ENCODE measurements at places on chromosomes 12 and 14. TPM values are rescaled to one million over a fixed set of nuclear protein-coding genes. Genes with fewer than 3 reads are reported as not detected.

DNA sequence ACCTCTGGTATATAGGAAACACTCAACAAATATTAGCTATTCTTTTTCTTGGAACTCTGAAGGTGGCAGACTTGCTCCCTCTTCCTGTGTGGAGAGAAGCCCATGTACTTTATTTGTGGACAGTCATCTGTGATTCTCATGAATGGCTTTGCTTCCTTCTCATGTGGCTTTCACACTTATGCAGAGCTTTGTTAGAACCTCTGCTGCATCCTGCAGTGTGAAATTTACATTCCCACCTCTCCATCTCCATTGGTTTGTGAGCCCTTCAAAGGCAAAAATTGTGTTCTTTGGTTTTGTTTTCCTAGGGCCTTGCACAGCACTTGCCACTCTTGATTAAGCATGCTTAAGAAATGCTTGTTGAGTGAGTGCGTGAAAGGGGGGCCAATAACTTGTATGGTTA lies 51.9 kb downstream of the BICD1 start:
- DNase-seq = no peak

- DNase-seq = no peak
Observed at GRCh38 chr14:64620910-64621309, 71.1 kb downstream of the PPP1R36 start.

DNA sequence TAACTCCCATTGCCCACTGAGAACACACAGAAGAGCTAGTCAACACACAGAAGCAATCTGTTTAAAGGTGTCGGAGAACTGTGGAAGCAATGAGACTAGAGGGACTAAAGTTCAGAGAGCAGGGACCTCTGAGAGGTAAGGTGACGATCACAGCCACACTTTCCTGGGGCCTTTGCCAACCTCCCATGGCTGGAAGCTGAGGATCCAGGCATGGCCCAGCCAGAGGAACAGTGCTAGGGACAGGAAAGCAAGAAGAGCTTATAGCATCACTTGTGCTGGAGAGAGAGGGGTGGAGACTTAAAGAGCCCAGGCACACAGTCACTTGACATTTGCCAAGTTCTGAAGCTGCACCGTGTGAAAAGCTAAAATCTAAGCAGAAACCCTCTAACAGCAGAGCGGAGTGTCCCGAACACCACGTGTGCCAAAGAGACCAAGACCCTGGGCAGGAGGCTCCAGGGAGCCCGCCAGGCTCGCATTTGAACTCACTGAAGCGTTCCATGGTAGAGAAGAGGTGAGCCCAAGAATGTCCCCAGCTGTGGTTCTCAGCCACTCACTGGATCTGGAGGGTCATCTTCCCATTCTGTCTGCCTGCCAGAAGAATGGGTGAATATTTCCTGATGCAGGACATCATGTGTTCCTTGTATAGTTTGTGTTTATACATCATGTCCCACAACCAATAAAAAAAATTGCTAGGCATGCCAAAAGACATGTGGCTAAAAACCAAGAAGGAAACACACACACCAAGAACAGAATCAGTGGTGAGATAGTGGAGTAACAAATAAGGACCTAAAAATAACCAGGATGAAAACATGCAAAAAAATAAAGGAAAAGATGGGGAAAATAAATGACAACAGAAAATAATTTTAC lies 174.0 kb upstream of the C14orf180 start:
- no peak for DNase-seq

DNA sequence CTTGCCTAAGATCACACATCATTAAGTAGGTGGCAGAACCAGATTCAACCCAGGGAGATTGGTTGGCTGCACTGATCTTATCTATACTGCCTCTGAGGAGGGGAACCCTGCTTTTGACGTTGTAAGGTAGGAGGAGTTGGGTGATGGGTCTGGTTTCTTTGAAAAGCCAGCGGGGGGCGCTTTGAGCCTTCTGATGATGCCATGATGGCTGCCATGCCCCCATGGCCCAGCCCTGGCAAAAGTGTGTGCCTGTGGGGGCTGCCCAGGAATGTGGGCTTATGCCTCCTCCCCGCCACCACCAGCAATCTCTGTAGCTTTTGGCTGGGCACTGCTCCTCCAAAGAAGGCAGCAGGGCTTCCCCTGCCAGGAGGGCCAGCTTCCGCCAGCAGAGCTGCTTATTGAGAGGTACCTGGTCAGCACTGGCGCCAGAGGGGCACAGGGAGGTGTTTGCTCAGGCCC lies 224.3 kb downstream of the SLC41A2 start:
- peak; percentile 64 for DNase-seq

The LRRK2 gene
- total RNA-seq = 0.81 TPM

DNA sequence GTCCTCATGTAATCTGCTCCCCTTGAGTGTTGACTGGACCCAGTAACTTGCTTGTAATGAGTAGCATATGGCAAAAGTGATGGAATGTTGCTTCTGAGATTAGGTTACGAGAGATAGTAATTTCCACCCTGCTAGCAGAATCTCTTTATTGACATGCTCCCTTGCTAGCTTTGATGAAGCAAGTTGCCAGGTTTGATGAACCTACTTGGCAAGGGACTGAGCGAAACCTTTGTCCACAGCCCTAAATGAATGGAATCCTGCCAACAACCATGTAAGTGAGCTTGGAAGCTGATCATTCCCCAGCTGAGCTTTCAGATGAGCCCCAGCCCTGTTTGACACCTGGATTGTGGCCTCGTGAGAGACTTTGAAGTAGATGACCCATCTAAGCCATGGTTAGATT lies 120.8 kb upstream of the PLXNC1 start:
- DNase-seq = no peak

The IPO8 gene
- 18.0 TPM for total RNA-seq

The KRT3 gene
- not detected for total RNA-seq

DNA sequence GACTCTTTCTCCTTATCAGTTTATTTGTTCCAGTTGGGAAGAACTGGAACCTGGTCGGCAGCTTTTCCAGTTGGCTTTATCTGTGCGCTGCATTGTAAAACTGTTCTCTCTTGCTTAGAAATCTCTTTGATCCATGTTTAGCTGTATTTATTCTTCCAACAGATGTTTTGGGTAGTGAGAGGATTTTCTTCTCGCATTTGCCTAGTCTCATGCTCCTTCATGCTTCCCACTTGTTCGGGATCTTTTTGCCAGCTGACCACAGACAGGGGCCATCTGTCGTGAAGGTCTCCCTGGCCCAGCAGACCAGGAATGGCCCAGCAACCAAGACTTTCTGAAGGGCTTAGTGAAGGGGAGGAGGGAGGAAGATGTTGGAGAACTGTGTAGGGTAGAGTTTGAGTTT lies 21.6 kb downstream of the NTF3 start:
- no peak for DNase-seq

- no peak for DNase-seq
Observed at GRCh38 chr12:119274636-119275065, 59.9 kb upstream of the CCDC60 start.

- no peak for DNase-seq
Observed at GRCh38 chr14:101461891-101462290, 99.4 kb upstream of the DIO3 start.

The ISCA2 gene
- total RNA-seq = 17.2 TPM

The KCNC2 gene
- not detected for total RNA-seq

DNA sequence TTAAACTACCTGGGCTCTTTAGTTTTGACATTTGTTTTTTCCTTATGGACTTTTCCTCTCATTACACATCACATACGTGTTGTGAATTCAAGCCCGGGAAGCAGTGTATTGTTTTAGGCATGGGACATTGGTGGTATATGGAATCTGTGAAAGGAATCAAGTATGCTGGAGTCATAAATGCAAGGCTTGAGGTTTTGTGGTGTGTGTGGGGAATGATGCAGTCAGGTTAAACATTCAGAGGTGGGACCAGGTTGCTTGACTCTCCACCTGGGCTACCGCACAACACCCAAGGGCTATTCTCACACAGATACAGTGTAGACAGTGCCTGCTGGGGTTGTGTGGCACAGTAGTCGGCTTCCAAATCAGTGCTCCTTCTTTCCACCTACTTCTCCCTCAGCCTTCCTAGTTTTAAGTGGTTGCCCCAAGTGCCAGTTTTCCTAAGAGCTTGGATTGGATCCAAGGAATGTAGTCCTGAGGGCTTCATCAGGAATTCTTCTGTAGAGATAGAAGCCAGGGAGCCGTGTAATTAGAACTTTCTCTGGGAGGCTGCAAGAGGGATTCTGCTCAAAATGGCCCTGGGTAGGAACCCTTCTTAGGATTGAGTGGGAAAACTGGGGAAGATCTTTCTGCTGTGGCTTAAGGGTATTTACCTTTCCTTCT lies 243.7 kb downstream of the C12orf75 start:
- DNase-seq = no peak

DNA sequence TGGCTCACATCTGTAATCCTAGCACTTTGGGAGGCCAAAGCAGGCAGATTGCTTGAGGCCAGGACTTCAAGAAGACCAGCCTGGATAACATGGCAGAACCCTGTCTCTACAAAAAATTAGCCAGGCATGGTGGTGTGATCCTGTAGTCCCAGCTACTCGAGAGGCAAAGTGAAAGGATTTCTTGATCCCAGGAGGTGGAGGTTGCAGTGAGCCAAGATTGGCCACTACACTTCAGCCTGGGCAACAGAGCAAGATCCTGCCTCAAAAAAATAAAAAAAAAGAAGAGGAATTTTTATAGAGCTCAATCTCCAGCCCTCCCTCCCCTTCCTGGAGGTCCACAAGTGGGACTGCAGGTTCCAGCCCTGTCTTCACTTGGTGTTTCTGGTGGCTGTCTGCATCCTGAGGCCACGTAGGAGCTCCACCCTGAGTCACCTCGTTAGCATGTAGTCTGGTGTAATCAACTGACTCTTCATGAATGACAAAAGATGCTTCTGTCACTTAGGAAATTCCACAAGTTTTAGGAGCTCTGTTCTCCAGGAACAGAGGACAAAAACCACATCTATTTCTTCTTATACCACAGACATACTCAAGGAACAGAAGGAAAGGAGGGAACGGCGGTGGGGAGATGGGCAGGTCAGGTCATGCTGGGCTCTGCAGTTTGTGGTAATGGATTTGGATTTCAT lies 16.2 kb downstream of the CCDC62 start:
- no peak for DNase-seq

The DPY19L2 gene
- total RNA-seq = 15.9 TPM

GRCh38 chr12:104420868-104421267 lies 35.9 kb upstream of the CHST11 start:
- DNase-seq = no peak

The SDR9C7 gene
- not detected for total RNA-seq

GRCh38 chr12:108400056-108400455 lies 60.9 kb upstream of the CMKLR1 start:
- DNase-seq = no peak

GRCh38 chr12:115387467-115387901 lies 703.5 kb upstream of the TBX3 start:
- DNase-seq = no peak

GRCh38 chr12:104588047-104588920 lies 131.5 kb downstream of the CHST11 start:
- DNase-seq = no peak

DNA sequence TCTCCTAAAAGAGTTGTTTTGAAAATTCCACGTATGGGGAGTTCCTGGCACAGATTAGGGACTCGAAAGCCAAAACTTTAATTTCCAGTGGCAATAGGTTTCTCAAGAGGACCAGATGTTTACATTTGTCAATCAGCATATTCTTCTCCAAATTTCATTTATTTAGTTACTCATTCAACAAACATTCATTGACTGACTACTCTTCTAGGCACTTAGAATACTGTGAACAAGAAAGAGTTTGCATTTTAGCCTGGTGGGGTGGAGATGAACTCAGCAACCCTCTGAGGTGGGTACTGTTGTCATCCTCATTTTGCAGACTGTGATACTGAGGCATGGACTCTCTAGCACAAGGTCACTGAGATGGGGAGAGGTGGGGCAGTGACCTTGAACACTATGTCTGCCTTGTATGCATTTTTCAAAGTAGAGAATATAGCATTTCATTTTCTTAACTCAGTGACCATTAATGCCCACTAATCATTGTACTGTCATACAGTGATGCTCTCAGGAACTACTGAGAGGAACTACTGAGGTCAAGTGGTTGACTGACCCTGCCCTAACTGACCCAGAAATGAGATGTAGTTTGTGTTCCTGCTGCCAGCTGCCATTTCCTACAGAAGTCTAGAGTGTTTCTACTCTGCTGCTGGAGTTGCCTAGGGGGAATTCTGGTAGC lies 2.2 kb downstream of the L3HYPDH start:
- DNase-seq = no peak

The MYF5 gene
- not detected for total RNA-seq

GRCh38 chr12:105480162-105480561 lies 149.7 kb downstream of the C12orf75 start:
- no peak for DNase-seq

The GLIPR1L2 gene
- 0.27 TPM for total RNA-seq

- no peak for DNase-seq
Observed at GRCh38 chr14:42994051-42994736, 1387.5 kb downstream of the LRFN5 start.

DNA sequence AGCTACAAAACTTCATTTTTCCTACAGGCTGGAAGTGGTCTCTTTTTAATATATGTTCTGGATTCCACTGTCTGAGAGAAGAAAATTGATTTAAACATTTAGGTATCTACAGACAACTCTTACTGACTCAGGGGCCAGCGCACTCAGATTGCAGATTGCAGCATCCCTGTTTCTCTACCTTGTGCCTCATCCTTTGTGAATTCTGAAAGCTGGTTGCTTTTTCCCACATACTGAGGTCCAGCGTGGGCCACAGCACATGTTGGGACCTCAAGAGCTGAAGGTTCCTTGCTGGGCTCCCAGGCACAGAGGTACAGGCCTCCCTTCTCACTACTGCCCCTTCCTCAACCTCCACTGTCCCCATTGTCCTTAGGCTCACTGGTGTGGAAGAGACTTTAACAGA lies 101.7 kb upstream of the CCDC175 start:
- no peak for DNase-seq

- no peak for DNase-seq
Observed at GRCh38 chr14:64746298-64747250, 42.4 kb downstream of the PLEKHG3 start.

The RTN1 gene
- 0.54 TPM for total RNA-seq

DNA sequence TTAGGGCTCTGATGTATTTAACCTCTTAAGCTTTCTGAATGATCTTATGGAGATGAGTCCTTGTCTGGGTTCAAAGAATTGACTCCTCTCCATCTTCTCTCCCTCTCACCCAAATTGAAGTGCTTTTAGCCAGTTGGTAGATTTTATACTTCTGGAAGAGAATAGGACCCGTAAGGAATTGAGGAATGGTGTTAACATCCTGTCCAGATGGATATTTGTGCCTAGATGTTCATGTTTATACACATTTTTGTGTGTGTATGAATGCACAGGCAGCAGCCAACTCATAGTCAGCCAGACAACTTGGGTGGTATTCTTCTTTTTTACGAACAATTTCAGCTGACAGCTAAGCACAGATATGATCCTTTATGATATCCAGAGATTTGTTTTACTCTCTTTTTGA lies 449.6 kb upstream of the RGS6 start:
- DNase-seq = no peak

DNA sequence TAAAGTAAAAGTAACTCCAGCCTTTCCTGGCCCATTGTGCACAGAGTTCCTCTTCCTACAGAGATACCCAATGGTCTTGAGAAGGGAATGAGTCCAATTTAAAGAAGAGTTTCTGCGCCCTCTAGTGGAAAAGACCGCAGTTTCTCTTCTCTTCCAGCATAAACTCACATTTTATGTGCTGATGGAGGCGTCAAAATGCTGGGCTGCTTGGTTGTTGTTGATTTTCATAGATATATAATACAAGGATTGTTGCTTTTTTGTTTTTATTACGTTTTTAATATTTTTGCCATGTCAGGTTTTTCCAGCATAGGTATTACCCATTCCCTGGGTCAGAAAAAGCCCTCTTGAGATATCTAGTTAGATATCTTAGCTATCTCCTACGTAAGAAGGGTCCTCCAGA lies 356.9 kb upstream of the STXBP6 start:
- peak; percentile 49 for DNase-seq

GRCh38 chr14:43116341-43116740 lies 1390.7 kb downstream of the FSCB start:
- DNase-seq = no peak

Measured in hematopoietic multipotent progenitor cell (in vitro differentiated cells).